Right lobe of liver (tissue), 6 donors: ENCODE measurements at places on chromosomes 5 and 9. TPM values are rescaled to one million over a fixed set of nuclear protein-coding genes. Genes with fewer than 3 reads are reported as not detected.

- H3K27ac ChIP-seq, result no peak overlapping the region
- H3K4me1 ChIP-seq, result no peaks in the 10 kb centered on the region
- H3K4me3 ChIP-seq, result no peak overlapping the region
- DNase-seq, result no peak
- no peaks in the 10 kb centered on the region for H3K27me3 ChIP-seq
Observed at GRCh38 chr9:135896205-135896604, 11.1 kb downstream of the CAMSAP1 start.

- no peaks in the 10 kb centered on the region for H3K27me3 ChIP-seq
- no peaks in the 10 kb centered on the region for H3K4me1 ChIP-seq
- H3K36me3 ChIP-seq, result no peaks in the 10 kb centered on the region
- DNase-seq, result no peak
- no peak overlapping the region for H3K27ac ChIP-seq
Observed at GRCh38 chr5:169909945-169910344, 70.3 kb downstream of the INSYN2B start.

The DCTN4 gene
- total RNA-seq, result 30.0 TPM

DNA sequence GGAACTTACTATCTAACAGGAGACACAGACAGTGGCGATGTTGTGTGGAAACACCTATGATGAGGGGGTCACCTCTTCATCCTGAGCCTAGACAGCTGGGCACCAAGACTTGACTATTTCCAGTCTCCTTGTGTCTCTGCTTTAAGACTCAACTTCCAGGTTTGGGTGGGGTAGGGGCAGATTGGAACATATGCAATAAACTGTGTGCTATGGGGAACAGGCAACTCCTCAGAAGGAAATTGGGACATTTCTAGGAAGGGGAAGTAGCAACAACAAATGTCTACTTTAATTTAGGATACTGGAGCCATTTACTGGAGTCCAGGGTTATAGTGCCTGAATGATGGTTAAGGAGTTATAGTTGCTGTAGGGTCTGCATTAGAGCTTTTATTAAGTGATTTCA lies 57.3 kb downstream of the FGF18 start:
- no peaks in the 10 kb centered on the region for H3K4me1 ChIP-seq
- no peaks in the 10 kb centered on the region for H3K36me3 ChIP-seq
- DNase-seq, result no peak
- no peaks in the 10 kb centered on the region for H3K27me3 ChIP-seq
- H3K4me3 ChIP-seq, result no peak overlapping the region

DNA sequence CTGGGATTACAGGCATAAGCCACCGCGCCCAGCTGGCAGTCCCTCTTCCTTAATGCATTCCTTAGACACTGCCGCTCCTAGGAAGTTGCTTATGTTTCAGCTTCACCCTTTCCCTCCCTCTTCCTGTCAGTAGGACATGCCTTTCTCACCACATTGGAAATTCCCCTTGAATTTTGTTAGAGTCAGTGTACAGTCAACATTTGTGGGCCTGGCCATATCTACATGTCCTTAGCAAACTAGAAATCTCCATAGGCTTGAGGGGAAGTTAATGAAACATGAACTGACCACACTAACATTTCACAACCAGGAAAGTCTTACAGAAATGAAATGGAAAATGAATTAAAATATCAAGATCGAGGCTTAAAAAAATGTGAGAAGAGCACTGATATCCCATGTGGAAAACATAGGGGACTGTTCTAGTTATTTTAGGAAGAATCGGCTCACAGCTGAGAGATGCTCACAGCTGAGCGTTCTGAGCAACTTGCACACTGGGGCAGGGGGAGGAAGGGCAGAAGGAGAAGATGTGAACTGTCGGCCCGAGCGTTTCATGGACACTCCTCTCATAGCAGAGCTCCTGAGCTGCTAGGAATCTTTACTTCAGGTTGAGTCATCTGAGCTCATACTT lies 21.1 kb upstream of the LVRN start:
- H3K36me3 ChIP-seq, result no peaks in the 10 kb centered on the region
- no peaks in the 10 kb centered on the region for H3K4me1 ChIP-seq
- H3K27ac ChIP-seq, result no peak overlapping the region
- H3K27me3 ChIP-seq, result no peaks in the 10 kb centered on the region
- no peak for DNase-seq

GRCh38 chr9:133737071-133737773 lies 930 bp downstream of the SARDH start:
- peak; percentile 70 for DNase-seq
- no peaks in the 10 kb centered on the region for H3K27me3 ChIP-seq

The PHF24 gene
- not detected for total RNA-seq

- no peaks in the 10 kb centered on the region for H3K36me3 ChIP-seq
- no peaks in the 10 kb centered on the region for H3K27me3 ChIP-seq
- no peaks in the 10 kb centered on the region for H3K4me1 ChIP-seq
- H3K27ac ChIP-seq, result no peak overlapping the region
Observed at GRCh38 chr5:89883967-89884366, 525.6 kb downstream of the CETN3 start.

DNA sequence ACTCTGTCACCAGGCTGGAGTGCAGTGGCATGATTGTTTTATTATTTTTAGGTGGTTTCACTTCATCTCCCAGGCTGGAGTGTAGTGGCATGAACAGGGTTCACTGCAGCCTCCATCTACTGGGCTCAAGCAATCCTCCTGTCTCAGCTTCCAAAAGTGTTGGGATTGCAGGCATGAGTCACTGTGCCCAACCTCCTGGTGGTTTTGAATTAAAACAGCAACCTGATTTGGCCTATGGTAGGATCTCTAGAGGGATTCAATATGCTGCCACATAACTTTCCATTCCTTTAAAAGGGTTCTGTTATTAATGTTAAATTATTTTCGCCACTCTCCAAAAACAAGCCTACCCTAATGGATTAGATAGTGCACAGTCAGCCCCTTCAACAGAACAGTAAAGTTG lies 9.9 kb upstream of the HSPA4 start:
- H3K27me3 ChIP-seq, result no peaks in the 10 kb centered on the region
- H3K4me3 ChIP-seq, result no peak overlapping the region
- no peaks in the 10 kb centered on the region for H3K36me3 ChIP-seq
- no peak overlapping the region for H3K27ac ChIP-seq
- DNase-seq, result no peak
- no peaks in the 10 kb centered on the region for H3K4me1 ChIP-seq

- no peaks in the 10 kb centered on the region for H3K27me3 ChIP-seq
- H3K36me3 ChIP-seq, result no peaks in the 10 kb centered on the region
- H3K4me3 ChIP-seq, result no peak overlapping the region
- H3K4me1 ChIP-seq, result no peaks in the 10 kb centered on the region
- DNase-seq, result no peak
Observed at GRCh38 chr9:74645007-74645639, 148.0 kb downstream of the RORB start.

DNA sequence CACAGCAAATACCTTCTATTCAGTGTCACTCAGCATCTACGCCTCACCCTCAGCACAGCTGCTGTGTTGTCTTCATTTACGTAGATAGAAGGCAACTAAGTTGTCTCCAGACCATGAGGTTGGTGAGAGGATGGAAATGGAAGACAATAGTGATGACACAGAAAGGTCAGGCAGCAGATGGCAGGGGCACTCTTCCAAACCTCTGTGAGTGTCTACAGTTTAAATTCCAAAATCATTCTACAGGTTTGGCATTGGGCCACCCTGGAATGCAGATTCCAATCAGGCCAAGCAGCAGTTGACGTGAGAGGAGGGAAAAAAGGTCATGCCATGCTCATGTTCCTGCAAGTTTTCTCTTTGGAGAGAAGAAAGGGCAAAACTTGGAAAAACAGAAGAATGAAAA lies 68.7 kb upstream of the ADAMTSL1 start:
- H3K36me3 ChIP-seq, result no peaks in the 10 kb centered on the region
- DNase-seq, result no peak
- H3K4me3 ChIP-seq, result no peak overlapping the region
- H3K4me1 ChIP-seq, result no peaks in the 10 kb centered on the region
- H3K27ac ChIP-seq, result no peak overlapping the region
- H3K27me3 ChIP-seq, result no peaks in the 10 kb centered on the region

- H3K27ac ChIP-seq, result no peak overlapping the region
- H3K4me1 ChIP-seq, result no peaks in the 10 kb centered on the region
- no peaks in the 10 kb centered on the region for H3K27me3 ChIP-seq
- no peaks in the 10 kb centered on the region for H3K36me3 ChIP-seq
- H3K4me3 ChIP-seq, result no peak overlapping the region
Observed at GRCh38 chr9:30913331-30913730, 1471.1 kb upstream of the ACO1 start.

The TEX48 gene
- not detected for total RNA-seq

DNA sequence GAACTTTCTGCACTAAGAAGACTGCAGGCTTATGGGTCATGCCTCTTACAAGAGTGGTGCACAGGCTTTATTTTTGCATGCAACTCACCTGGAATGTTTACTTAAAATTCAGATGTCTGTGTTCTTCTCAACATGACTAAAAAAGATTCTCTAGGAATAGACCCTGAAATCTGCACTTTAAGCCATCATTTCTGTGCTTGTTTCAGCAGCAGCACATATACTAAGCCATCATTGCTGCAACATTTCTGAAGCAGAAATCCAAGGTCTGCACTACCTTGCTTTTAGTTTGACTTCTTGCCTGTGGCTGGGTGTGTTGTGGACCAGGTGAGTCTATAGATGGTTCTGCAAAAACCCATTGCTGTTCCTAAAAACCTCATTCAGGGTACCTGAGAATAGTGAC lies 156.8 kb downstream of the CEP120 start:
- no peak overlapping the region for H3K27ac ChIP-seq
- no peaks in the 10 kb centered on the region for H3K27me3 ChIP-seq
- no peak for DNase-seq
- no peaks in the 10 kb centered on the region for H3K36me3 ChIP-seq

- H3K36me3 ChIP-seq, result no peaks in the 10 kb centered on the region
- no peaks in the 10 kb centered on the region for H3K27me3 ChIP-seq
- H3K4me3 ChIP-seq, result no peak overlapping the region
- peak; percentile 19 for DNase-seq
- H3K27ac ChIP-seq, result no peak overlapping the region
Observed at GRCh38 chr5:178427576-178428197, 162.5 kb downstream of the COL23A1 start.

The PCDHGA10 gene
- total RNA-seq, result 4.6 TPM

- H3K27ac ChIP-seq, result no peak overlapping the region
- H3K27me3 ChIP-seq, result no peaks in the 10 kb centered on the region
- H3K36me3 ChIP-seq, result no peaks in the 10 kb centered on the region
- no peak overlapping the region for H3K4me3 ChIP-seq
- DNase-seq, result no peak
- no peaks in the 10 kb centered on the region for H3K4me1 ChIP-seq
Observed at GRCh38 chr9:105046907-105047741, 119.2 kb upstream of the ABCA1 start.

DNA sequence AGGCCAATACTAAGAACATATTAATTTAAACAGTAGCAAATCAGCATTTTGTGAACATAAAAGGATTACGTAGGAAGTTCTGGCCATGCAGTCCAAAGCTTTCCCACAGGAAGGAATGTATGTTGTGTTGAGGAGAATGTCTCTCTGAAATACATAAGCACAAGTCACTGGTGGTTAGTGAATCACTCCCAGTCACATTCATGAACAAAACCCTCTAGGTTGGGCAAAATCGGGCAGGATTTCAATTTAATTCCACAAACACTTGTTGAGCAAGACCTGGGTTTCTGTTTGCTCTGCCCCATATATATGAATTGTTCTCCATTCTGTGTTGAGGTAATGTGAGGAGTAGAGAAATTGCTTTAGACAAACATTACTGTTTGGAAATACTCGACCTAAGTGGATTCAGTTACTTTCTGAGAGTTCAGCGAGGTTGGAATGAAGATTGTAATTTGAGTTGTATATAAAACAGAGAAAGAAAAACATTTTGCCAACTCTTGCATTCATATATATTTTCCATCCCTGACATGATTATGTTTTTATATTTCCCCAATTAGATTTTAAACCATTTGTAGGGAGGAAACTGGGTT lies 127.6 kb upstream of the RPS23 start:
- no peaks in the 10 kb centered on the region for H3K27me3 ChIP-seq
- no peak overlapping the region for H3K4me3 ChIP-seq
- H3K4me1 ChIP-seq, result no peaks in the 10 kb centered on the region
- no peak for DNase-seq
- H3K27ac ChIP-seq, result no peak overlapping the region

The GMCL2 gene
- not detected for total RNA-seq

DNA sequence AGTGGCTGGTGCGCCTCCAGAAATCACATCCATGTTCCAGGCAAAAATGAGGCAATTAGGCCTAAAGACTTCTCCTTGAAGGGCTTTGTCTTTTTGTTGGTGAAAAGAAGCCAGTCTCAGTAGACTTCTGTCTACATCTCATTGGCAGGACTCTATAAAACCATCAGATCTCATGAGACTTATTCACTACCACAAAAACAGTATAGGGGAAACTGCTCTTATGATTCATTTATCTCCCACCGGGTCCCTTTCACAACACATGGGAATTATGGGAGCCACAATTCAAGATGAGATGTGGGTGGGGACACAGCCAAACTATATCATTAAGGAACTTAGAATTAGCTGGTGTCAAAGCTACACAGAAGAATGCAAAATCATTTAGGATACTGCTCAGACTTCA lies 77.7 kb upstream of the SNX2 start:
- no peak overlapping the region for H3K27ac ChIP-seq
- H3K4me3 ChIP-seq, result no peak overlapping the region
- no peak for DNase-seq
- no peaks in the 10 kb centered on the region for H3K4me1 ChIP-seq
- H3K27me3 ChIP-seq, result no peaks in the 10 kb centered on the region

- H3K27ac ChIP-seq, result no peak overlapping the region
- H3K27me3 ChIP-seq, result no peaks in the 10 kb centered on the region
- DNase-seq, result no peak
- no peaks in the 10 kb centered on the region for H3K36me3 ChIP-seq
- H3K4me3 ChIP-seq, result no peak overlapping the region
- no peaks in the 10 kb centered on the region for H3K4me1 ChIP-seq
Observed at GRCh38 chr5:94976853-94977252, 308.0 kb downstream of the MCTP1 start.

- H3K4me1 ChIP-seq, result no peaks in the 10 kb centered on the region
- no peaks in the 10 kb centered on the region for H3K36me3 ChIP-seq
- H3K27ac ChIP-seq, result no peak overlapping the region
Observed at GRCh38 chr5:175753536-175754402, 95.9 kb downstream of the HRH2 start.

GRCh38 chr5:135432113-135432512 lies 15.0 kb downstream of the DCANP1 start:
- H3K27ac ChIP-seq, result no peak overlapping the region
- H3K27me3 ChIP-seq, result no peaks in the 10 kb centered on the region
- H3K4me3 ChIP-seq, result no peak overlapping the region
- no peak for DNase-seq
- H3K36me3 ChIP-seq, result no peaks in the 10 kb centered on the region

The CER1 gene
- not detected for total RNA-seq

The HAPLN1 gene
- total RNA-seq, result not detected

The SLCO4C1 gene
- total RNA-seq, result 2.4 TPM
